ENCODE measurements at places on chromosomes 13 and 19.

DNA sequence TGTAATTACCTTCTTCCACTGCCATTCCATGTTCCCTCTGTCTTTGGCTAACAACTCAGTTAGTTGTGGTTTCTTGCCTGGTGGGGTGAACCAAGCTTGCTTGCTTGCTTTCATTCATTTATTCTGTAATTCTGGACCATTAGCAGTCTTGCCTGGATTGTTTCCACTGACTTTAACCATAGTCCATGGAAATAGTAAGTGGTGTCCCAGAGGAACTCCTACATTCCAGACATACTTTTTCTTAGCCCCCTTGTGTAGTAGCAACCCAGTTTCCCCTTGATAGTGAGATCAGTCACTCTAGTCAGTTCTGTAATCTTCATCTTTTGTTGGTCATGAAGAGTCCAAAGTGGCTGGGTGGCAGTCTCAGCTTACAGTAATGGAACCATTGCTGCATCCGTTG lies 23.2 kb downstream of the PDS5B start:
- DNase-seq = no peak

- no peak for DNase-seq
Measured at GRCh38 chr13:72559716-72560115, 167.7 kb downstream of the MZT1 start.

DNA sequence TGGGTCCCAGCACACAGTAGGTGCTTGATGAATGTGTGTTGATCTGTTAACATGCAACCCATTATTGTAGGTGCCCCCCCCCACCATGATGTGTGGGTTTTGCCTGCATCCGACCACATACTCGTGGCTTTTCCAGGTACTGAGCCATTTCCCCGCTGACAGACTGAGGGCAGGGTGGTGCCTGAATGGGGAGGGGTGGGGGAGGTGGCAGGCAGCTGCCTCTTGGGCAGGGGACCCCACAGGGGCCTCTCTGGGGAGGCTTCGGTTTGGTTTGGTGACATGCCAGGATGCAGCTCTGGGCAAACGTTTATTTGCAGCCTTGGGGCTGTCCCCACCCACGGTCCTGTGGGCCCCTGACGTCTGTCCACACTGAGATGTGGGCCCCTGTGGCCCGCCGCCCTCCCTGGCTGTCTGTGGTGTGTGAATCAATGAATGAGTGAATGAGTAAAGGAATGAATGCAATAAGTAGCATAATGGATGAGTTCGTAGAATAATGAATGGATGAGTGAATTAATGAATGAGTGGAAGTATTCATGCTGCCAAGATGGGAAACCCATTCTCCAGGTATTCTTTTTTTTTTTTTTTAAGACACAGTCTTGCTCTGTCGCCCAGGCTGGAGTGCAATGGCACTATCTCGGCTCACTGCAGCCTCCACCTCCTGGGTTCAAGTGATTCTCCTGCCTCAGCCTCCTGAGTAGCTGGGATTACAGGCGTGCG lies 9.0 kb upstream of the JUND start:
- no peak for DNase-seq

- DNase-seq = no peak
Measured at GRCh38 chr19:50797781-50798658, 7.8 kb downstream of the ACP4 start.

DNA sequence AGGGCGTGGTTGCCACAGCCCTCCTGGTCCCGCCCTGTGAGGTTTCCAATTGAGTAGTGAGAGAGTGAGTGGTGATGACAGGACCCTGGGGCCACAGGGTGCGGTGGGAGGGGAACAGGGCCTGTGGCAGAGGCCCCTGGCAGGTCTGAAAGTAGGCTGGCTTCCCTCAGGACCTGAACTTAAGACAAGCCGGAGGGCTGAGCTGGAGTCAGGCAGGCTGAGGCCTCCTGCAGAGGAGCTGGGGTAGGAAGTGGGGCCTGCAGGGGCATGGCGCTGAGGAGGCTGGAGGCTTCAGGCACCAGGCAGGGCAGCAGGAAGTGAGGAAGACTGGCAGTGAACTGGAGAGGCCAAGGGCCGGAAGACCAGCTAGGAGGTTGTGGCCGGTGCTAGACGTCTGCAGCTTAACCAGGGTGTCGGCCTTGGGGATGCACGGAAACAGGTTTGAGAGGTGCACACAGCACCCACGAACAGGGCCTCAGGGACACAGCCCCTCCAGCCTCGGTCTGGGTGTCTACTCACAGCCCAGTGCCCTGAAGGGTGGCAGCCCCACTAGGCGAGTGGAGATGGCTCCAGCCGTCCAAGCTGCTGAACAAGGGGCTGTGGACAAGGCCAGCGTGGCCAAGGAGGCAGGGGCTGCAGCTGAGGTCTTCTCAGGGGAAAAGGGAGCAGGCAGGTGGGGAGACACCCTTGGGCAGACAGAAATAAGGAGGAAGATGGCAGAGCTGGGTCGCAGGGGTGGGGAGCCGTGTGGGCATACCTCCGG lies 17.8 kb downstream of the POP4 start:
- no peak for DNase-seq

DNA sequence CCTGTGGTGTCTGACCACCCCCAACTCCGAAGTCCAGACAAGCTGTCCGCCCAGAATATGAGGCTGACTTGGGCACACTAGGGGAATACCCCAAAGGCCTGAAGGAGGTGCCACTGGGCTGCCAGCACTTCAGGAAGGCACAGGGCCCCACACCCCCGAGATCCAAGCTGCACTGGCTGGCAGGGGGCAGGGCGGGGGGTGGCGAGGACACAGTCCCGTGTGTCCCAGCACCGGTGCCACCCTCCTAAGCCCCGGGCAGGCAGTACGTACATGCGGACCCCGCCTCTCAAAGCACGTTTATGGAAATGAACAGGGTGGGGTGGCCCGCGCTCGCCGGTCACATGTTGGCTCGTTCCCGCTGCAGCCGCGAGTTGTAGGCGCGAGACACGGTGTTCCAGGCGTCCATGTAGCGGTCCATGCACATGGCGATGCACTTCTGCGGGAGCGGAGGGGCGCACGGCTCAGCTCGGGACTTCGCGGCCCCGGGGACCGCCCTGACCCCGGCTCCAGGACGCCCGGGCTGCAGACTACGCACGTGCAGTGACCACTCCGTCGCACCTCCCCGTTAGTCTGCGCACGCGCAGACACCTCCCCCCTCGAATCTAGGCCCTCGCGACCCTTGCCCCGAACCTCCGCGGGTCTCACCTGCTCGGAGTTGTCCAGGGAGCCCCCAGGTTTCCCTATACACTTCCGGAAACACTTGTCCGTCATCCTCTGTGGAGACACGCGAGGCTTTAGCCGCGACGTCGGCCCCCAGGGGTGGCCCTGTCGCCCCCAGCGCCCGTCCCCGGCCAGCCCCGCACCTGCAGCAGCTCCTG lies 566 bp downstream of the TIMM13 start:
- DNase-seq = peak; percentile 17

GRCh38 chr13:32537580-32538142 lies 934 bp downstream of the N4BP2L2 start:
- DNase-seq = no peak

DNA sequence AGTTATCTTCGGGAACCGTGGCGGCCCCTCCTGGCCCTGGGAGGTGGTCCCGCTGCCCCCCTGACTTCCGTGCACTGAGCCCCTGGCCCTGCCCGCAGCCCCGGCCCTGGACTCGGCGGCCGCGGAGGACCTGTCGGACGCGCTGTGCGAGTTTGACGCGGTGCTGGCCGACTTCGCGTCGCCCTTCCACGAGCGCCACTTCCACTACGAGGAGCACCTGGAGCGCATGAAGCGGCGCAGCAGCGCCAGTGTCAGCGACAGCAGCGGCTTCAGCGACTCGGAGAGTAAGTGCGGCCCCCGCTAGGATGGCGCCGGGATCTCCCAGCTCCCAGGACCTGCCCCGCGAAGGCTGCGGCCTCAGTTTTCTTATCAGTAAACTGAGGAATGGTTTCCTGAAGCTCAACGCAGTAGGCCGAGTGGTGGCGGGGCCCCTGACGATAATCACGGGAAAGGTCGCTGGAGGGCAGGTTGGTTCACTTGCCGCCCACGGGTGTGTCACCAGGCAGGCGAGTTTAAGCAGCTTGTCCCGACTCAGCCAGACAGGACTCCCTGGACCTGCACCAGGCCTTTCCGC lies 924 bp downstream of the RGCC start:
- no peak for DNase-seq

- DNase-seq = no peak
Measured at GRCh38 chr19:51097796-51098195, 10.4 kb downstream of the CTU1 start.

- no peak for DNase-seq
Measured at GRCh38 chr13:84249463-84249862, 367.2 kb upstream of the SLITRK1 start.
